LHCN-M2 (cell line): ENCODE measurements at places on chromosomes 5 and 9. TPM values are rescaled to one million over a fixed set of nuclear protein-coding genes. Genes with fewer than 3 reads are reported as not detected.

- DNase-seq, result no peak
Measured at GRCh38 chr9:89789922-89790510, 185.2 kb downstream of the GADD45G start.

GRCh38 chr9:112831281-112831851 is 59.3 kb downstream of the SLC46A2 start:
- no peak for DNase-seq

DNA sequence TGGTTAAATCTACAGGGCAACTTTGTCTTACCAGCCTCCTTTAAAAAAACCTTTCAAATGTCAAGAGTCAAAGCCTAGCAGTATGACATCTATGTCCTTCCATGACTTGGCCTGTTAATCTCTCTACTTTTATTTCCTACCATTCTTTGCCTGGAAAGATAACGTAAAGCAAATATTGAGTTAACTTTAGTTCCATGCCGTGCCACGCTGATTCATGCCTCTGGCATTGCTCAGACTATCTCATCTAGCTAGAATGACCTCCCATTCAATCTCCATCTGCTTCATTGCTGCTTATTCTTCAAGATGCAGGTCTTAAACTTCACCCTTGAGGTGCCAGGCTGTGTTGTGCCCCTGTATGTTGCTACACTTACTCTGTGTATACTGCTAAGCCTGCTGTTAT is 729.8 kb downstream of the EFNA5 start:
- peak; percentile 25 for DNase-seq

- DNase-seq, result no peak
Measured at GRCh38 chr5:142617416-142618129, 68.3 kb downstream of the FGF1 start.

- no peak for DNase-seq
Measured at GRCh38 chr5:103327451-103327850, 68.9 kb downstream of the MACIR start.

- DNase-seq, result no peak
Measured at GRCh38 chr5:17438027-17438426, 60.0 kb upstream of the TAF11L2 start.

DNA sequence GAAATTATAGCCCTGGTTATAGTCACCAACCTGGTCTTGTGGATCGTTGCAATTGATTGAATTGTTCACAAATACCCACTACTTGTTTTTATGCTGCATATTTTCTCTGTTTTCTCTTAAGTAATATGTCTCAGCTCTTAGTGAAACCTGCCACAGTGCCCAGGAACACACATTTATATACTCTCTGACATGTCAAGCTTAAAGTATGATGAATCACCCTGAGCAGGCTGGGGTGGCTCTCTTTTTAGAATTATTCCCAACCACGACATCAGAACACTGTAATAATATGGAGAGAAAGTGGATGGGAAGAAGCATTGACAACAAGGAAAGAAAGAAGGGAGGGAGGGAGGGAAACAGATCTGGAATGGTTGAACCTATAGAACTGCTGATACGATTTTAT is 72.8 kb upstream of the ZNF608 start:
- DNase-seq, result peak; percentile 29

DNA sequence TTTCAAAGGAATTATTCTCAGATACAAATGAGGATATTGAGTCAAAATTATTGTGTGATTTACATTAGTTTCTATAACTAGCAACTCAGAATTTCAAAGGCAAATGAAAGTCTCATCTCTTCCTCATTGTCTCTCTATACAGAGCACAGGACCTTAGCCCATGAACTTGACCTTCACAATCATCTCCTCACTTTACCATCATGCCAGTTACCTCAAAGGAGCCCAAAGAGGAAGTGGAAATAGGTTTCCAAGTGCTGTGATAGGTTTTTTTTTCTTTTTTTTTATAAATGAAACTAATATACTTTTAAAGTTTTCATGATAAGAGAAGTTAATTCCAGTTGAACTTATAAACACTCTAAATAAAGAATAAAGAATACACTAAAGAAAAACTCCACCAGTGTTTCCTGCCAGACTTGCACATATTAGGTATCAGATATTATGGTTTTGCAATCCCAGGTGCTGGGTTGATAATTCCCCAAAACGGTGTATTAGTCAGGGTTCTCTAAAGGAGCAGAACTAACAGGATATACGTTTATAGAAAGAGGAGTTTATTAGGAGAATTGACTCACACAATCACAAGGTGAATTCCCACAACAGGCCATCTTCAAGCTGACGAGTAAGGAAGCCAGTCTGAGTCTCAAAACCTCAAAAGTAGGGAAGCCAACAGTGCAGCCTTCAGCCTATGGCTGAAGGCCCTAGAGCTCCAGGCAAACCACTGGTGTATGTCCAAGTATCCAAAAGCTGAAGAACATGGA is 50.1 kb upstream of the ADAMTS16 start:
- no peak for DNase-seq

Gene POLR3G
- total RNA-seq, result 9.2 and 14.2 TPM in 2 replicates

Gene ZSWIM6
- total RNA-seq, result 10.0 and 12.1 TPM in 2 replicates
